ENCODE measurements at places on chromosomes 1 and 21.

DNA sequence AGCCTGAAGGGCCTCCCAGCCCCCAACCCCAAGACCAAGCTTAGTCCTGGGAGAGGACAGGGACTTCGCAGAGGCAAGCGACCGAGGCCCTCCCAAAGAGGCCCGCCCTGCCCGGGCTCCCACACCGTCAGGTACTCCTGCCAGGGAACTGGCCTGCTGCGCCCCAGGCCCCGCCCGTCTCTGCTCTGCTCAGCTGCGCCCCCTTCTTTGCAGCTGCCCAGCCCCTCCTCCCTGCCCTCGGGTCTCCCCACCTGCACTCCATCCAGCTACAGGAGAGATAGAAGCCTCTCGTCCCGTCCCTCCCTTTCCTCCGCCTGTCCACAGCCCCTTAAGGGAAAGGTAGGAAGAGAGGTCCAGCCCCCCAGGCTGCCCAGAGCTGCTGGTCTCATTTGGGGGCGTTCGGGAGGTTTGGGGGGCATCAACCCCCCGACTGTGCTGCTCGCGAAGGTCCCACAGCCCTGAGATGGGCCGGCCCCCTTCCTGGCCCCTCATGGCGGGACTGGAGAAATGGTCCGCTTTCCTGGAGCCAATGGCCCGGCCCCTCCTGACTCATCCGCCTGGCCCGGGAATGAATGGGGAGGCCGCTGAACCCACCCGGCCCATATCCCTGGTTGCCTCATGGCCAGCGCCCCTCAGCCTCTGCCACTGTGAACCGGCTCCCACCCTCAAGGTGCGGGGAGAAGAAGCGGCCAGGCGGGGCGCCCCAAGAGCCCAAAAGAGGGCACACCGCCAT is 21.9 kb upstream of the ARF1 start:
- no peak for DNase-seq

DNA sequence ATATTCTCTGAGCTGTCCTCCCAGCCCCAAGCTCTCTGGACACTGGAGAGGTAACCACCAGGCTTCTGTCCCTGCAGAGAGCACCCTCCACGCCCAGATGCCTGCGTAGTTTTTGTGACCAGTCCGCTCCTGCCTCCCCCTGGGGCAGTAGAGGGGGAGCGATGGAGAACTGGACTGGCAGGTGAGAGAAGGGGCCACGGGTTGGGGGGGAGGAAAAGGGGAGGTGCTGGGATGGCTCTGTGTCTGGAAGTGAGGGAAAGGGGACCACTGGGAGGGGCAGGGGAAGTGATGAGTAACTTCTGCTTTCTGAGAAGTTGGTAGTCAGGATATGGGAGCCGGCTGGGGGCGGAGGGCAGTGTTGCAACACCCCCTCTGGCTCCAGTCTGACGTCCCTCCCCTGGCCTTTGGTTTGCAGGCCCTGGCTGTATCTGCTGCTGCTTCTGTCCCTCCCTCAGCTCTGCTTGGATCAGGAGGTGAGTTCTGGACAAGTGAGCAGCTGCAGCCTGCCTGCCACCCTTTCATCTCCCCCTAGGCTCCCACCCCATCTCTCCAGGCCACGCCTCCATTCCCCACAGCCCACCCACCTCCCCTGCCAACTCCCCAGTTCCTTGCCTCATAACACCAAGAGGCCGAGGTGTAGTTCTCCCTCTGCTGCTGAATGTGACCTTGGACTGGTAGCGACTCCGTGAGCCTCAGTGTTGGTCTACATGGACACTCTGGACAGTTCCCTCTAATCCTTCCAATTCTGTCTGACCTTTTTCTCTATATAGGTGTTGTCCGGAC is 3.1 kb downstream of the ADAMTSL4 start:
- peak; percentile 79 for DNase-seq

DNA sequence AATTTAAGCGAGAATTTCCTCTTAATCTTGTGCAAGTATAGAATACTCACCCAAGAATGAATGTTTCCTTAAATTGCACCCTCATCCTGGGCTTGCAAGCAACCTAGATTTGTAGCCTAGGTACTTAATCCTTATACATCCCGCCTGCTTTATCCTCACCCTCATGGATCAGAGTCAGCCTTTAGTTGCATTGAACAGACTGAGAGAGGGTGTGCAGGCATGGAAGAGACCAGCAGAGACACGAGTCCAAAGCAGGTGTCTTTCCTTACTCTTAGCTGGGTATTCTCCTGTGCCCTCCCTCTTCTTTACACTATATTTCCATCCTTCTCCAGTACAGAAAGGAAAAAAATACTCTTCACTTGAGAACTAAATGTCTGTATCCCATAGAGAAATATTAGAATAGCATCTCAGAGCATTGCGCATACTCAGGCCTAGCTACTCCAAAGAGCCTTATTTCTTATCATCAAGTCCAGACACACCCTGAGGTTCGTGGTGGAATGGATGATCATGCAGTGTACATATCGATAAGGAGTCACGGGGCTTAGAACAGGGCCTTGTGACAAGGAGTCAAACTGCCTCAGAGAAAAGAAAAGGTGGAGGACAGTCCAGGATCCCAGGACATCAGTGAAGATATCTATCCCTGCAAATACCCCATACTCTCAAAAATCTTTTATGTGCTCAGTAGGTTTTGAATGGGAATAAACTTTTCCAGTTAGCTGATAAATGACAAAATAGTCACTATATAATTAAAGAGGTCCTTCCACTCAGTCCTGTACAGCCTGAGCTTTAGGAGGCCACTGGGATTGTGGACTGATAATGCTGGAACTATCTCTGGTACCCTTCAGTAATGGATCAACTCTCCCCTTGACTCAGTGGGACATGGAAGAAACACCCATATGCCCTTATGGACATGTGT is 297.9 kb downstream of the GRIK1 start:
- DNase-seq: no peak

DNA sequence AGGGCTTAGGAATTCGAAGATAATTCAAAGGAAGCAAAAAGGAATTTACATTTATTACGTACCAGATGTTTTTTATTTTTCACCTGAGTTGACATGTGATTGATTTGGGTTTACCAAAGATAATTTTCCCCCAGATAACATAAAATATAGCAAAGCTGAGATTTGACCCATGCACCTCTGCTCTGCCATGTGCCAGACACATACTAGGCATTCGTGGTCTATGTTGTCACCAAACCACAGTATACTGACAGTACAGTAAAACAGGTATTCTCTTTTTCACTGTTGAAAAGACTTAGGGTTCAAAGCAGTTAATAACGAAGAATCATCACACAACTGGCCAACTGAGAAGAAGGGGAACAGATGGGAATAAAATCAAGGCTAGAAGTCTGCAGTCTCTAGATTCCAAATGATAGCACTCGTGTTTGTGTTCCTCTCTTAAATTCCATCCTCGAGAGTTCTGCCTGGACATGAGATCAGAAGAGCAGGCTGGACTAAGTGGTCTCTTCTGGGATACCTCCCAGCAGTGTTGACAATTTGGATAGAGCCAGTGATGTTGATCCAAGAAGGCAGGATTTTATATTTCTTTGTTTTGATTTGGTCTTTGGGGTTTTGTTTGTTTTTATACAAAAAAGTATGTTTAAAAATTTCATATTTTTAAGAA is 85.3 kb upstream of the RAVER2 start:
- no peak for DNase-seq

GRCh38 chr1:198283222-198283621 is 126.4 kb downstream of the NEK7 start:
- DNase-seq: no peak

GRCh38 chr1:89355056-89355455 is 8.8 kb upstream of the GBP6 start:
- no peak for DNase-seq

DNA sequence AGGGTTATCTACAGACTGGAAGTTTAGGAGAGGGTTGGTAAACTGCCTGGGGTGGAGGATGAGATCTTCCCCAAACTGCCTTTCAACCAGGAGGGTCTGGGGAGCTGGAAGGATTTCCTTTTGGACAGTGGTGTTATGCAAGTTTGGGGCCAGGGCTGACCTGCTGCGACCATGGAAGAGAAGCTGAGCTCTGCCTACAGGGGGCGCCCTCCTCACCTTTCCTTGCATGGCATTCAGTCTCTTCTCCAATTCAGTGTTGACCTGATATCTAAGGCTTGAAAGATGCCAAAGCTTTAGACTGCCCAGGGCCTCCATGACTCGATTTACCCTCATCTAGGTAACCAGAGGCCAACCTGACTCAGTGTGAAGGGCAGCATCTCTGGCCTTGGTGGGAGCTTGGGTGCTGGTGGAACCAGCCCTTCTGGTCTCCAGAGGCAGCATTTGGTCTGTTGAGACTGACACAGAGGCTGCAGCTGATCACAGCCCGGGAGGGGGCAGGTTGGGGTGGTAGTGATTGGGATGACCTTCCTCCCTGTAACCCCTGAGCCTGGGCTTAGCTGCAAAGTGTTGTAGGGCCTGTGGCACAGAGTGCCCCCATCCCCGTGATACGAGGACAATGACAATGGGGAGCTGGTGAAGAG is 170.0 kb downstream of the GRIK3 start:
- DNase-seq: no peak
